ENCODE measurements at places on chromosomes 11 and 22. TPM values are rescaled to one million over a fixed set of nuclear protein-coding genes. Genes with fewer than 3 reads are reported as not detected.

The SH3BP1 gene
- total RNA-seq, result 16.5 TPM

The CCDC116 gene
- 3.5 TPM for total RNA-seq

DNA sequence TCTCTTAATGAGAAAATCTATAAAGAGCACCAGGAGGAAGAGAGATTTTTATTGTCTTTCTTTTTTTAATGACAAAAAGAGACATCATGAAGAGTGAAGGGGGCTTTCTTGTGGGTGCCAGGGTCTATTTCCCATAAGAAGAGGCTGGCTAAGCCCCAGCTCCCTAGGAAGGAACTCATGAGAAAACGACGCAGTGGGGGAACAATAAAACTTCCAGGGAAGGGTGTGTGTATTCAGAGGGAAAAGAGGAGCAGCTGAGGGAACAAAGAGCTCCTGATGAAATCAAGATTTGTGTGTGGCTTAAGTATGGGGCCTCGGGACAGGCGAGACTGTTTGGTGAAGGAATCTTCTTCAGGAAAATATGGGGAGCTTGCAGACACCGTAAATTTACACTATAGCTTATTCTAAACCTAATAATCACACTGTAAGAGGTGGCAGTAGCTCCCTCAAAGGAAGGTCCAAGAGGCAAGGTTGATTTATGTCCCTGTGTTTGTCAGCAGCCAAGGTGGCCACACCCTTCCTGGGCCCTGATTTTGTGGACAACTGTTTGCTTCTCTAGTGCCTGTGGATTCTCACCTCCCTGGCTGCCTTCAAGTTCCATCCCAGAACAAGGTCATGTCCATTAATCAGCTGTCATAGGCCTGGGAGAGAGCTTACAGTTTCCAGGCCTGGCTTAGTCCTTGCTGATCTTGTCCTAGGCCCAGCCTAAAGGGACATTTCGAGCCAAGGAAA lies 615.7 kb downstream of the INSC start:
- no peak for DNase-seq

- no peak for DNase-seq
Measured at GRCh38 chr11:69665669-69666068, 9.5 kb downstream of the LTO1 start.

GRCh38 chr11:10122326-10123197 lies 171.5 kb downstream of the SBF2 start:
- DNase-seq, result no peak

Measured in uterus (tissue), 4 donors.